NCI-H1092 treated with DMSO at 0.1 percent for 48 hours (cell line): ENCODE measurements at places on chromosomes 1 and 21.

- DNase-seq = no peak
Observed at GRCh38 chr21:37292941-37293340, 25.8 kb upstream of the VPS26C start.

DNA sequence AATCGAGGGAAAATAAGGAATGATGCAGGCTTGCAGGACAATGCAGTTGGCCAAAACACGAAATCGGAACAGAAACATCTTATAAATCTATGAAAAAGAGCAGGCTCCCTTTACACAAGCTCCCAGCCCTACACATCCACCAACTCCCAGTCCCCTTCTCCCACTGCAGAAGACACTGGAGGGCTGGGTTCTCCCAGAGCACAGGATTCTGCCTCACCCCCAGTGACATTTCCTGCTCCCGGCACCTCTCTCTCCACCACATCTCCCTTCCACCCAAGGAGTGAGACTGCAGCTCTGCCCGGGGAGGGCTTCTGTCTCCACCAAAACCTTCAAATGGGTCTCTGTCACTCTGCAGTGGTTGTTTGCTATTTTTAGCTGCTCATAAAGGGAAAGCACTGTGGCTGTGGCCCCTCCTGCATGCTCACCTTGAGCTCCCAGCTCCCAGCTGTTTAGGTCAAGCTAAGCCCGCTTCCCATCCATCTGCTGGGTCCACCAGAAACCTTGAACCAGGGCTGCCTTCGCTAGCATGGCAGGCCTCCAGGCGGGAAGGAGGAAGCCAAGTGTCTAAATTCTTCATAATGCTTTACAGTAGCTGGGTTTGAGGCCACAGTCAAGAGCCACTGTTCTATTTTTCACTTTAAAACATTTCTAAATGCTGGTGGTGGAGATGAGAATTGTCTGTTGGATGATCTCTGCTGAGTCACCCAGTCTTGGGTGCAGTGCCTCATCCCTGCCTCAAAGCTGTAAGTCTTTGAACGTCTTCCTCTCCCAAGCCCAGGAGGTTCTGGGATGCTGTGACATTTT, 3.3 kb upstream of the C2CD2 start:
- no peak for DNase-seq

GRCh38 chr1:244349103-244349531, 102.6 kb downstream of the ADSS2 start:
- DNase-seq = no peak

GRCh38 chr1:7931446-7931812, 9.2 kb downstream of the TNFRSF9 start:
- DNase-seq = no peak

- DNase-seq = no peak
Observed at GRCh38 chr1:27293915-27294314, 28.0 kb upstream of the TMEM222 start.

- peak; percentile 80 for DNase-seq
Observed at GRCh38 chr1:155070721-155071569, 7.4 kb downstream of the EFNA4 start.

GRCh38 chr21:35172231-35172630, 123.1 kb upstream of the RUNX1 start:
- DNase-seq = no peak

- no peak for DNase-seq
Observed at GRCh38 chr1:171177261-171177660, 7.8 kb upstream of the FMO2 start.

GRCh38 chr1:180211860-180212229, 18.2 kb upstream of the LHX4 start:
- DNase-seq = no peak

DNA sequence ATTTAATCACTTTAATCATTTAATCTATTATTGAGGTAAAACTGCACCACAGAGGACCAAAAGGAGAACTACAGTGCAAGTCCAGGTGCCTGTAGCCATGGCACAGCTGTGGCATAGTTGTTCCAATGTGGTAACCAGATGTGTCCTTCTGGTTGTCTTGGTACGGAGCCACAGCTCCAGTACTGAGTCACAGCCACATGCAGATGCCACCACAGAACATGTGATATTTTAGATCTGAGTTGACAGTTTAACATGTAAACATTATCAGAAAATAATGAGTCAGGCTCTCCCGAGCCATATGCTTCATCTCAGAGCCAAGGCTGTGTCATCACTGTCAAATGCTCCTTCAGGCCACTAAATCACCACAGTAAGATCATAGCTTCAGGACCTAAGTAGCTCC, 56.4 kb upstream of the RGS7 start:
- DNase-seq = no peak

GRCh38 chr1:30417001-30417700, 306.2 kb downstream of the MATN1 start:
- DNase-seq = no peak

DNA sequence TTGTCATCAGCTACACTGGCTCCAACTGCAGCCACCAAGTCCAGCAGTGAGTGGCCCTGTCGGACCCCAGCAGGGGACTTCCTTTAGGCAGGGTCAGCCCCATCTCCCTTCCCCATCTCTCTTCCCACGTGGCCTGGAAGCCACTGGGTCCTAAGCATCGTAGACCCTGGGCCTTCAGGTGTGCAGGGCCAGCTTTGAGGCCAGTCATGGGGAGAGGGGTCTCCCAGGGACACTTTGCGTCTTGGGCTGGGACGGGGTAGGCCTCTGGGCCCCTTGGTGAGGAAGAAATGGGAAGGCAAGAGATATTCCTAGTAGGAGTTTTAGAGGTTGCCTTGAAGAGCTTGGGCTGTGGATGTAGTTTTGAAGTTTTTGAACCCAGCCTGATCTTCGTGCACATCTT, 12.1 kb upstream of the MIIP start:
- DNase-seq = no peak

DNA sequence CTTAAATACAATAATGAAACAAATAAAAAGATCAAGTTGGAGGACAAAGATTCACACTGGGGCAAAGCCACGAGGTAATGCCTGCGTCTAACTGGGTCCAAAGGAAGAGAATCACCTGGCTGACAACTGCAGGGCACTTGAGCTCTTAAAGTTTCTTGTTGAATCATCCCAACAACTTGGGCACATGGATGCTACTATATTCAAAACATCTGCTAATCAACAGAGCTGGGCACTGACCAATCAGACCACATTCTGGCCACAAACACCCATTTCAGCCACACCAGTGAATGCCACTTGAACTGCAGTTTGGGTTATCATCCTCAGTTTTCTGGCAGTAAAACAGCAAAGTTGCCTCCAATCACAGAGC, 51.0 kb downstream of the ABCA4 start:
- no peak for DNase-seq

- DNase-seq = no peak
Observed at GRCh38 chr1:84834419-84835064, 58.5 kb downstream of the LPAR3 start.

DNA sequence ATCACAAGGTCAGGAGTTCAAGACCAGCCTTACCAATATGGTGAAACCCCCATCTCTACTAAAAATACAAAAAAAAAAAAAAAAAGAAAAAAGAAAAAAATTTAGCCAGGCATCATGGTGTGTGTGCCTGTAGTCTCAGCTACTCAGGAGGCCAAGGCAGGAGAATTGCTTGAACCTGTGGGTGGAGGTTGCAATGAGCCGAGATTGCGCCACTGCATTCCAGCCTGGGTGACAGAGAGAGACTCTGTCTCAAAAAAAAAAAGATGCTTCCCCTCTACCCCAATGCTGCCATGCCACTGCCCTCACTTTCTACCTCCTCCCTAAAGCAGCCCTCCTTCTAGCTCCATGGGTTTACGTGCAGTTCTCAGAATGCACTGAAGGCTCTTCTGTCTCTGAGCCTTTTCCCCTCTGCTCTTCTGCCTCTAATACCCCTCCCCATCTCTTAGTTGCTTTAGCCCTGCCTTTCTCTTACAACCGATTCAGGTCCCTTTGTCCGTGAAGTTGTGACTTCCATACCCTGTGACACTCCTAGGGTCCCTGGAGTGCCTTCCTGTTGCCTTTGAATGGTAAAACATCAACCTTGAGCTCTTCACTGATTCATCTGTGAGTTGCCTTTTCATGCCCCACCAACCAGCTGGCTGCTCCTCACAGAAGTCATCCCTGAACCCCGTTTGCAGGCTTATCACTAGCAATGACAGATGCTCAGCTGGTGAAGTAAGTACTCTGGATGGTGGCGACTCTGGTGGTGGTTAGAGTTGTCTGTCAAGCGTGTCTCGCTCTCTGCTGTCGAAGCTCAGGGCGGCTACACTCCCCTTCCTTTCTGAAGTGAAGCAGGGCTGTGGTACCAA, 234.9 kb downstream of the RHOU start:
- DNase-seq = no peak

- no peak for DNase-seq
Observed at GRCh38 chr1:100494393-100495084, 43.4 kb upstream of the GPR88 start.

- no peak for DNase-seq
Observed at GRCh38 chr1:14435368-14436023, 163.0 kb upstream of the KAZN start.

DNA sequence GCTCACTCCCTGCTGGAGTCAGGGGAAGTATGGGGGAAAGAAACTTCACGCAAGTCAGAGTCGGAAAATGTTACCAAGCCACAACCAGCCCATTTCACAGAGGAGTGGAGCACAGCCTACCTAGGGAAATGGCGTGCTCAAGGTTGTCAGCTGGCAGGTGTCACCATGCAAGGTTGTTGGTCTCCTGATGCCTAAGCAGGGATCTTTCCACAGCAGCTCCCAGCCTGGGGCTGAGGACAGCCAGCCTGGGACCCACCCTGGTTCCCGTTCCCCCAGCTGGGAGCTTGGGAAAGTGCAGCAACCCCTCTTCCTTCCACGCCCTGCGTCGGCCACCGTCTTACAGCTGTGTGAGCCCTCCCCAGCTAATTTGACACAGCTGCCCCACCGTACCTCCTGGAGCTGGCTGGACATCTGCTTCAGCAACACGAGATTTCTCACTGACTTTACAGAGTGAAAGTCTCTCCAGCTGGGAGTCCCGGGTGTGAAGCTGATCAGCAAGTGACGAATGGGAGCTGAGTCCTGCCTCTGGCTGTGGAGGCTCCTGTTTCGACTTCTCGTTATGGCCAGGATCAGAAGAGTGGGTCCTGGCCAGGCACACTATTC, 224.6 kb upstream of the RAB4A start:
- DNase-seq = no peak

DNA sequence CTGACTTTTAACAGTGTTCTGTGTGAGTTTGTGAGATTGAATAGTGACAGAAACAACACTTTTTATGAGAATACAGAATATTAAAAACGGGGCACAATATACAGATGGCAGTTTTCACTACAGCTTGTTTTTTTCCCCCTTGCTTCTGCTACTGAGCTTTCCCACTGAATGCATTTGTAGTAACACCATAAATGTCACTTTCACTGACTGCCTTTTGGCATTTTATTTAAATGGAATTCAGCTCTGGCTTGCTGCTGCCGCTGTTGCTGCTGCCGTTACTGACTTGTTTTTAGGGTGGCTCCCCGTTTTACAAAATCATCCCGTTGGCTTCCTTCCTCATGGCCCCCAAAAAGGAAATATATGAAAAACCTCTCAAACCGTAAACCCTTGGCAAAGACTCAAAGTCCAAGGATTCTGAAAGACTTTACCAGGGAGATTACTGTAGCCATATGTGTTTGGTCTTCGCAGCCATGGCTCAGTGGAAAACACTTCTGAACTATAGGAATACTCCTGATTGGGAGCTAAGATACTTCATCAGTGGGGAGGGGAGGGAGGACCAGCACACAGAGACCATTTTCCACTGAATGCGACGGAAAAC, 151.0 kb downstream of the NUF2 start:
- peak; percentile 85 for DNase-seq

DNA sequence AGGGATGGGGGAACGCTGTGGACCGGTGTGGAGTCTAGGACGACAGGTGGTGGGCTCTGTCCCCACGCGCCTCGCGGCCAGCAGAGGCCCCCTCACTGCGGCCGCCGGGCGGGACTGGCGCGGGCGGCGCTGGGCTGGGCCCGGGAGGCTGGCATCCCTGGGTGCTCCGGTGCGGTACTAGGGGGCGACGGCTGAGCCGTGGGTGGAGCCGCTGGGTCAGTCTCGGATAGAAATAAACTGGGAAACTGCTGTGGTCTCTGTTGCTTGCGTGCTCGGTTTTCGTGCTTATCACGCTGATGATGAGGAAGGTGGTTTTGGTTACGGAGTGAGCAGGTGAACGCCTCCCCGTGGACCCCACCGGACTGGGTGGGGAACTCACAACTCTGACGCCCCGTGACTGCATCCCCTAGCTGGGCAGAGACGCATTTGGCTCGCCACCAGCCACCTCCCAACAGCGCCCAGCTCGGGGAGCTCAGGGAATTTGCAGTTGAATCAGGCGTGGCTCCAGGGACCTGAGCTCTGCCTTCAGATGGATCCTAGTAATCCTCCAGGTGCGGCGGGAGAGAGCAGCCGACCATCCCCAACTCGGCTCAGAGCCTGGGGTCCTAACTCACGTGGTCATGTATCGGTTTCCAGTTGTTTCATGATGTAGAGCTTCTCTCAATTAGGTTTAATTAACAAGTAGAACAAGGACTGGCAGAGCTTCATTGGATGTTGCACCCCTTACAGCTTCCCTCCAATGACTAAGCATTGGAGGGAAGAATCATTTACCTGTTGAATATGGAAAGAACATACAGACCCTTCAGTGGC, 32.1 kb downstream of the HSD17B7 start:
- DNase-seq = peak; percentile 68

DNA sequence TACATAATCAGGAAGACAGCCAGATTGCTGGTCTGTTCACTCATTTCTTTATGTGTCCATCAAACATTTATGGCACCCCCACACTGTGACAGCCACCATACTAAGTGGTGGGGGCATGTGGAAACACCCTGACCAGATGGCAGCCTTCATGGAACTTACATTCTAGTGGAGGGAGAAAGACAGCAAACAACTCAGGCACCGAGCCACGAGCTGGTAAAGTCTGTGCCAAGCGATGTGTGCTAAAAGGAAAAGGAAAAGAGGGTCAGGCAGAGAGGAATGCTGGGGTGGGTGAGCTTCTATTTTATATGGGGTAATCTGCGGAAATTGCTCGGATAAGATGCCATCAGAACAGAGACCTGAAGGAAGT, 33.2 kb upstream of the CD2 start:
- DNase-seq = no peak

GRCh38 chr1:229164348-229164747, 106.6 kb upstream of the RAB4A start:
- no peak for DNase-seq

GRCh38 chr21:42546433-42546832, 32.8 kb downstream of the SLC37A1 start:
- no peak for DNase-seq

DNA sequence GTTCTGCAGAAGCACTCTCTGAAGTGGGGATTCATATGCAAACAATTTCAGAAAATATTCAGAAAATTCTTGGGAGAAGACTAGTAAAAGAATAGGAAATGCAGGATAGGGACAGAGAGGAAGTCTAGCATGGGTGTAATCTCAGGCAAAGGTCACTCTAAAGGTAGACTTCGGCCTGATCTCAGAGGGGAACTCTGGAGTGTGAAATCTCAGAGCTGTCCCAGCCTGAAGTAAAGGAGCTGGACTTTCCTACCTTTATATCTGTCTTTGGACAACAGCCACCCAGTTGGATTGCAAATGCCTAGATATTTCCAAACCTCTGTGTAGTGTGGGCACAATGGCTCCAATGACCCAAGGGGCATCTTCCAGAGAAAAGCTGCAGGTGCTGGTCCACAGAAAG, 379.8 kb downstream of the GPATCH2 start:
- no peak for DNase-seq

- no peak for DNase-seq
Observed at GRCh38 chr1:218874801-218875400, 298.8 kb upstream of the LYPLAL1 start.

- no peak for DNase-seq
Observed at GRCh38 chr1:91881280-91881679, 4.7 kb downstream of the TGFBR3 start.

- DNase-seq = no peak
Observed at GRCh38 chr1:226255380-226255779, 31.9 kb downstream of the MIXL1 start.

- DNase-seq = no peak
Observed at GRCh38 chr1:17244821-17245740, 3.8 kb upstream of the PADI3 start.
